ENCODE measurements at places on chromosomes 3 and 15. TPM values are rescaled to one million over a fixed set of nuclear protein-coding genes. Genes with fewer than 3 reads are reported as not detected.

GABRR3 gene
- total RNA-seq, result not detected

ROPN1 gene
- not detected for total RNA-seq

SCN5A gene
- total RNA-seq, result 0.72 TPM

MYO5C gene
- 0.07 TPM for total RNA-seq

MASP1 gene
- total RNA-seq, result 1.7 TPM

C3orf85 gene
- total RNA-seq, result not detected

FAM3D gene
- not detected for total RNA-seq

SLC12A8 gene
- 13.2 TPM for total RNA-seq

ITGA11 gene
- total RNA-seq, result 190 TPM

CCDC191 gene
- total RNA-seq, result 2.4 TPM

GP5 gene
- 0.69 TPM for total RNA-seq

MOBP gene
- total RNA-seq, result not detected

TMEM207 gene
- not detected for total RNA-seq

SLC6A11 gene
- total RNA-seq, result 0.03 TPM

SAMD7 gene
- not detected for total RNA-seq

DUOXA1 gene
- 0.07 TPM for total RNA-seq

CHRNA3 gene
- not detected for total RNA-seq

GOLGA6D gene
- not detected for total RNA-seq

ENTPD3 gene
- total RNA-seq, result 0.13 TPM

SLC28A1 gene
- not detected for total RNA-seq

ADGRG7 gene
- total RNA-seq, result not detected

IQCB1 gene
- 9.4 TPM for total RNA-seq

GOLGA8R gene
- 2.9 TPM for total RNA-seq

MYD88 gene
- 13.2 TPM for total RNA-seq

FAM43A gene
- 23.8 TPM for total RNA-seq

DNAJB8 gene
- not detected for total RNA-seq

GSK3B gene
- total RNA-seq, result 73.5 TPM

LSG1 gene
- 25.9 TPM for total RNA-seq

EPHA3 gene
- total RNA-seq, result 6.7 TPM

SCG5 gene
- total RNA-seq, result 29.6 TPM

CD80 gene
- not detected for total RNA-seq

MST1R gene
- total RNA-seq, result 1.4 TPM

GOLGA8G gene
- total RNA-seq, result not detected

SEMA5B gene
- 0.72 TPM for total RNA-seq

AMOTL2 gene
- total RNA-seq, result 117 TPM

HACL1 gene
- total RNA-seq, result 20.0 TPM

SLC28A2 gene
- not detected for total RNA-seq

MAGEL2 gene
- 0.73 TPM for total RNA-seq

GRAMD2A gene
- 0.46 TPM for total RNA-seq

ZPLD1 gene
- 1.1 TPM for total RNA-seq

ERC2 gene
- 0.10 TPM for total RNA-seq

MUC20 gene
- total RNA-seq, result 0.20 TPM

CYP19A1 gene
- 0.72 TPM for total RNA-seq

BCHE gene
- 0.73 TPM for total RNA-seq

PRKAR2A gene
- total RNA-seq, result 36.6 TPM

MYLK gene
- 500 TPM for total RNA-seq

SLC22A13 gene
- 1.2 TPM for total RNA-seq

P2RY14 gene
- total RNA-seq, result not detected

CADM2 gene
- total RNA-seq, result not detected

IL5RA gene
- not detected for total RNA-seq

DNASE1L3 gene
- 0.07 TPM for total RNA-seq

MRPL46 gene
- total RNA-seq, result 7.2 TPM

OR5K2 gene
- total RNA-seq, result not detected

PLA2G4F gene
- total RNA-seq, result not detected

GUCA1C gene
- not detected for total RNA-seq

SPATA12 gene
- not detected for total RNA-seq

RPUSD2 gene
- total RNA-seq, result 9.3 TPM
